ENCODE measurements at places on chromosomes 11 and 22.

- no peak for DNase-seq
Measured at GRCh38 chr22:49290711-49291110, 537.0 kb downstream of the BRD1 start.

- DNase-seq: no peak
Measured at GRCh38 chr11:132734217-132734616, 798.1 kb downstream of the OPCML start.

- no peak for DNase-seq
Measured at GRCh38 chr11:2587132-2587930, 112.5 kb downstream of the KCNQ1OT1 start.

- DNase-seq: no peak
Measured at GRCh38 chr11:121199516-121199915, 93.1 kb upstream of the SC5D start.

- no peak for DNase-seq
Measured at GRCh38 chr11:17277024-17277584, 565 bp downstream of the NUCB2 start.

DNA sequence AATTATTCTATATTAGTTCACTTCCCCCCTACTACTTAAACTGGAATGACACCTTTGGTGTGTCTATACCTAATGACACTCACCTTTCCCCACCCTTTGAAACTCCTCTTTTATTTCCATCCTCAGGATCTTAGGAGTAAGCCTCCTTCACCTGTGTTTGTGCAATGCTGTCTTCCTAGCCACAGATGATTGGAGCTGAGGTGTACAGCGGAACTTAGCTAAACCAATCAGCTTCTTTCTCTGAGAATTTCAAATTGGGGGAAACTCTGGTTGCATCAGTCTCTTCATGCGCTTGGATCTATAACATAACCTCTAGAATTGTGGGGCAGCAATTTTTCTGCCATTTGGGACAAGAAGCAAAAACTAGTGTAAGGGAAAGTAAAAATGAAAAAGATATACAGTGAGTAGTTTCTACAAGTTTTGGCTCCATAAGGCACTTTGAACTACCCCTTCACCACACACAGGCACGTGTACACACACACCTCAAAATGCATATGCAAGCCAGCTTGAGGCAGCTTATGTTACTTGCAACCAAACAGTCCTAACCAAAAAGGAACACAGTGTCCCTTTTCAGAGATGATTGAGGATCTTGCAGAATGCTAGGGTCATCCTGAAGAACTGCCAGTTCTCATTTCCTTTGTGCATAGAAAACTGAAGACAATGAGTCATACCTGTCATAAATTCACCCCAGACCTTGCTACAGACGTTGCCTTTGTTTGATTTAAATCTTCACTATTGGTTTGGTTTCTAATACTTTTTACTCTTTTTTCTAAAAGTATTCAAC is 36.0 kb upstream of the LDLRAD3 start:
- no peak for DNase-seq

DNA sequence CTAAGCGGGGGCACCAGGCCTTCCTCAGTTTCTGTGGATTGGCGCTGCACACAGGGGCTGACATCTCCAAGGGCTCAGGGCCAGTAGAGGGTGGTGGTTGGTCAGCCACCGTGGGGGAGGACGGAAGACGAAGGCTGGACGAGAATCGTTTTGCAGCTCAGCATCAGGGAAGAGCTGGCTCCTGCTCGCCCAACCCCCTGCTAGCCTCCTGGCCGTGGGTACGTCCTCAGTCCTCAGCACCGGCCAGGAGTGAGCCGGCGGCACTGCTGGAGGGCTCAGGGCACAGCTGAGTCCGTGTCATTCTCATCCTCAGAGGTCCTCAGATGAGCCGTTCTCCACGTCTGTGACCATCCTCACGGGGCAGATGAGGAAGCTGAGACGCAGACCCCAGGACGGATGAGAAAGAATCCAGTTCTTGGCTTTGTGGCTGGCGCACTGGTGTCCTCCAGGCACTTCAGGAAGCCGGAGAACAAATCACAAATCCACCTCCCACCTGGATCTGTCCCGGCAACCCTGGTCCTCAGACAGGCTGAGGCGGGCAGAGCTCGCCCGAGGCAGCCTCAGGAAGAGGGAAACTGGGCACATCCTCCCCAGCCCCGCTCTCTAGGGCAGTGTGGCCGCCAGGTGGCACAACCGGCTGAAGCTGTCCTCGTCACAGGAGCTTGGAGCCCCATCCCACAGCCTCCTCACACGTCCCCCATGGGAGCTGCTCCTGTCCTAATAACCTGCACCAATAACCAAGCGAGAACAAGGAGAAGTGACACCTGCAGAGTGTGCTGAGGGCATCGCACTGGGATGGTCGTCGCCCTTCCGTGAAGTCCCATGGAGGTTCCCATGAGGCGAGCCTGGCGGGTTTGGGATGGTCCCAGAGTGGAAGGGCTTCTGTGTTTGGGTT is 393.7 kb downstream of the BRD1 start:
- no peak for DNase-seq

DNA sequence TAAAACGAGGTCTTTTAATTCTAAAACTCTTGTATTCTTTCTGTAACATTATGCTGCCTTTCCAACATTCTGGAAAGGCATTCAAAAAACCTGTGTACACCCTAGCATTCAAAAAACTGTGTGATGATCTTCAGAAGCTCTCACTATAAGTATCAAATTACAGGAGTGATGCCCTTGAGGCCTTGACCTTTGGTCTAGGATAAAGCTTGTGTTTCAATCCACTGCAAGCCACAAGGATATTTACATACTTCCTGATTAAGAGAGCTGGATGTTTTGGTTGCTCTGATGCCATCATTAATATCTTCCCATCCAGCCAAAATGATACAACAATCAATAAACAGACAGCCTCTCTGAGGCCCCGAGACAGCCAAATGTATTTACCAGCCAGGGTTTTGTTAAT is 11.9 kb downstream of the CLPB start:
- no peak for DNase-seq

GRCh38 chr11:80282643-80283042 is 841.8 kb upstream of the TENM4 start:
- no peak for DNase-seq

DNA sequence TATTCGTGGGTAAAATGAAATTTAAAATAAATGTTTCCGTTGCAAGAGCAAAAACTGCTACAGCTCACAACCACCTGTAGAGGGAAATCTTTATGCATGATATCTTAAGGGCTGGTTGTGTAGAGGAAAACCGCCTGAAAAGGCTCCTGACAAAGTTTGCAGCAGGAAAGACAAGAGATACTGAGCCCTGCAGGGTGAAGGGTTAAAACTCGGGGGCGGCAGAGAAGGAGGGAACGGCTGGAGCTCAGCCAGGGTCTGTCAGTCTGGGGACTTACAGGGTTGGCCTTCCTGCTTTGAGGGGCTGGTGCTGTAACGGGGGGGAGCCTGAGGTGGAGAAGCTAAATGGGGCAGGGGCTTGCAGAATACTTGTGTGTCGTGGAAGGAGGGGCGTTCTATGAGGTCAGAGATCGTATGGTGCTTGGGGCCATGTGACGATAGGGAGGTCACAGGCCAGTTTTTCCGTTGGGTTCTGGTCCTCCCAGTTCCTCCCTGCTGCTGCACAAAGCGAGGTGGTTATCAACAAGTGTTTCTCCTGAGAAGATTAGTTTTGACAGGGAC is 122.9 kb upstream of the HSD17B12 start:
- DNase-seq: no peak

DNA sequence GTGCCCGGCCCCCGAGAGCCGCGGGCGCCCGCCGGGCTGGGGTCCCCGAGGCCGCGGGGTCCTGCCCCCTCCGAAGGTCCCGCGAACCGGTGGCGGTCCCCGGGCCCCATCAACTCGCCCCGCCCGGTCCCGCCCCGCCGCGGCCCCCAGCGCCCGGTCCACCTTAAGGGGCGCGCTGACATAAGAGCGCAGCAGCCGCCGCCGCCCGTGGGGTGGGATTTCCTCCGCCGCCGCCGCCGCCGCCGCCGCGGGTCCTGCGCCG is at the start of gene ZDHHC8:
Gene ZDHHC8, plus strand, starts transcription at position 208 of the 262 bp plus-strand sequence. CDS start 144 bp downstream, outside the sequence.
- no peak for DNase-seq

- no peak for DNase-seq
Measured at GRCh38 chr11:102251423-102251822, 65.9 kb upstream of the BIRC3 start.

- no peak for DNase-seq
Measured at GRCh38 chr11:30483056-30483455, 103.1 kb downstream of the MPPED2 start.

DNA sequence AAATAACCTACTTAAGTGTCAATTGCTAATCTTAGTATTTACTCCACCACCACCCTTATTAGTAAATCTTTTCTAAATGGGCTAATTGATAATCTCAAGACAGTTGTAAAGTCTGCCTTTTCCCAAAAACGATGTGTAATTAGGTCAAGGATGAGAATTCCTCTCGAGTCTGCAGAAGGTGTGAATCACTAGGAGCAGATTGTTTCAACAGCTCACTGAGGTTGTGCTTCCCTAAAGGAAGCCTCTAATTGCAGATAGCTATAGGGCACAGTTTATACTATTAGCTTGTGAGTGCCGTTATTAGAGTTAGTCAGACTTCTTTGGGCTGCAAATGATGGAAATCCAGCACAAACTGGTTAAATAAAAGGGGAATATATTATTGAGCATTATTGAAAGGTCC is 84.9 kb downstream of the C11orf91 start:
- DNase-seq: no peak

- DNase-seq: no peak
Measured at GRCh38 chr11:104531075-104531474, 367.1 kb upstream of the PDGFD start.

DNA sequence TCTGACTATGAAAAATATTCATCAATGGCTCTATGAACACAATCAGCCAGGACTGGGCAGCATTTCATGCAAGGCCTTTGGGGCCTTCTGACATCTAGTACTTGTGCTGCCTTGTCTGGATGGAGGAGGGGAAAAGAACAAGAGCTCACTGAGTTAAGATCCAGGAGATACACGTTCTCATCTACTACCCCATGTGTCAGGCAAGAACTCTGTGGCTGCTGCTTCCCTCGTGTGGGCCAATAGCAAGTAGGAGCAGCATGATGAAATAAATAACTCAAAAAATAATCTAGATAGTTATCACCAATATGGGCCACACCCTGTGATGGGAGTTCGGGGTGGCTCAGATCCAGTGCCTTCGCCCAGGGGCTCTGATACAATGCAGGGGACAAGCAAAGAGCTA is 7.3 kb downstream of the KCNE3 start:
- DNase-seq: no peak

GRCh38 chr11:102121329-102121728 is 11.1 kb downstream of the YAP1 start:
- no peak for DNase-seq

DNA sequence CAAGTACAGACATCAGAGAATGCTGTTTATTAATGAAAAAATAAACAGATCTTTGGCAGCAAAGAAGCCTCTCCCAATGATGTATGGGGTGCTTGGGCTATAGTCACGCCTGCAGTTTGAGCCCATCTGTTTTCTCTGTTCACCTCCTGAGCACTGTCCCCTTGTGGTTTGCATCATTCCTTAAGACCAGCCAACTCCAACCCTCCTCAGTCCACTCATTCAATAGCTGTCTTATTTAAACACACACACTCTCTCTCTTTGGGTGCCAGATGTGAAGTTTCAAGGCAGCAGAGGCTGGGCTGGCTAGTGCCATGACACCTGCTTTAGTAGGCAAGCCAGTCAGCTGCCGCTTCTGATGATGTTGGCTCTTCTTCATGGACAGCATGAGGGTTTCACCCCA is 58.1 kb downstream of the POLD3 start:
- no peak for DNase-seq

DNA sequence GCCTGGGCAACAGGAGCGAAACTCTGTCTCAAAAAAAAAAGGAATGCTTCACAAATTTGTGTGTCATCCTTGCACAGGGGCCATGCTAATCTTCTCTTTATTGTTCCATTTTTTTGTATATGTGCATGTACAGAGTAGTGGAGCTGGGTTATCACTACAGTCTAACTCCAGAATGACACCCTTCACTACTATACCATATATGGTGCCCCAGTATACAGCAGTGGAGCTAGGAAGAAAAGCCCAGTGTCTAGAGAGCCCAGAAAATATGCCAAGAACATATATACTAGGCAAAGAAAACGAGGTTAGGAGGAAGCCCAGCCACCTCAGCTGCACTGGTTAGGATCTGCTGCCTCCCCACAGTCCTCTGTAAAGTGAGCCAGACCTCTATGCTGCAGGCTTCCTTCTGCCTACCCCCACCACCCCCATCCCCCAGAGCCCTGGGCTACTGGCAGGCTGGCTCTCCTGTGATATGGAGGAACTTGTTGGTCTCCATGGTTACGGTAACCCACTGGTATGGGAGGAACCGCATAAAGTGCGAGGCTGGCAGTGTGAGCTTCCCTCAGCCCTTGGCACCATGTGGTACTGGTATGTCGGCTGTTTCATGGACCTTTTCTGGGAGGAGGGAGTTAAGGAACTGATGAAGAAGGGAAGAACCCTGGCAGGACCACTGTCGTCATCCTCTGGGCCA is 34.3 kb downstream of the RCOR2 start:
- DNase-seq: no peak

DNA sequence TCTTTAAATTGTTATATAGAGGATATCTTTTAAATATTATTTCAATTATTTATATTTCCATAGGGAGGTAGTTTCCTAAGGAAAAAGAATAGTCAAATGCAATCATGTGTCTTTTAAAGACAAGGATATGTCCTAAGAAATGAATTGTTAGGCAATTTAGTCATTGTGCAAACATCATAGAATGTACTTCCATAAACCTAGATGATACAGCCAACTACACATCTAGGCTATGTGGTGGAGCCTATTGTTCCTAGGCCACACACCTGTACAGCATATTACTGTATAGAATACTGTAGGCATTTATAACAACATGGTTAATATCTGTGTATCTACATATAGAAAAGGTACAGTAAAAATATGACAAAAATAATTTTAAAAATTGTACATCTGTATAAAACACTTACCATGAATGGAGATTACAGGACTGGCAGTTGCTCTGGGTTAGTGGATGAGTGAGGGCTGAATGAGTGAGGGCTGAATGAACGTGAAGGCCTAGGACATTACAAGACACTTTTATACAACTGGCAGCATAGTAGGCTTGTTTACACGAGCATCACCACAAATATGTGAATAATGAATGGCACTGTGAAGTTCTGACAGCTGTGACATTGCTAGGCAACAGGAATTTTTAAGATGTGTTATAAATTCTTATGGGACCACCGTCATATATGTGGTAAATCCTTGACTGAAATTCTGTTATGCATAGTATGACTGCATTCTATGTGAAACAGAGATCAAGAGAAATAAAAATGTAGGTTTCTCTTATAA is 1879.0 kb upstream of the RAG2 start:
- DNase-seq: no peak

- DNase-seq: no peak
Measured at GRCh38 chr11:57566905-57567514, 462 bp downstream of the UBE2L6 start.

DNA sequence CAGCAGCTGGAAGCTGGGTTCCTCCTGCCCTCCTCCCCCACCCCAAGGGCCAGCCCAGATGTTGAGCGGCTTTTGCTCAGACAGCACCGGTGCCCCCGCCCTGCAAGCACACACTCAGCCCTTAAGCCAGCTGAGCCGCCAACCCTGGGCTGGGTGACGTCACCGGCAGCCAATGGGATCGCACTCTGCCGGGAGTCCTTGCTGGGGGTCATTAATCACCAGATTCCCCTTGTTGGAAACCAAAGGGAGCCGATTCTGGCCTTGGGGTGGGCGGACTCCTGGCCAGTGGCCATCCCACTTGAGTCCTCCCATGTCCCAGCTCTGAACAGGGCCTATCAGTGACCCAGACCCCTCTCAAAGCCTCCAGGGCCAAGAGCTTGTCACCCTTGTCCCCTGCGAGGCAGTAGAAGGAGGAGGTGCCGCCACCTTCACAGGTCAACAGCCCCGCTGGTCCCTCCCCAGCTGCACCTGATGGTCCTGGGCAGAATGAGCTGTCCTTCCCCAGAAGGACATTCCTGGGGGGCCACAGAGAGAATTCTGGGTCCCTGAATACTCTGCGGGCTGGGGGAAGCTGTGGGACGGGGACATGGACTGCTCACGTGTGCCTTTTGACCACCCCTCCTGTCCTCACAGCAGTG is 7.4 kb downstream of the DUSP8 start:
- DNase-seq: no peak

Data from stimulated activated CD4-positive, alpha-beta T cell treated with anti-CD3 and anti-CD28 coated beads, Interleukin-1b, Interleukin-23, amount 100 ng/mL, for 1 hour (primary cell).